ENCODE measurements at places on chromosomes 12 and 14. TPM values are rescaled to one million over a fixed set of nuclear protein-coding genes. Genes with fewer than 3 reads are reported as not detected.

TMPRSS12 gene
- not detected for total RNA-seq

DNA sequence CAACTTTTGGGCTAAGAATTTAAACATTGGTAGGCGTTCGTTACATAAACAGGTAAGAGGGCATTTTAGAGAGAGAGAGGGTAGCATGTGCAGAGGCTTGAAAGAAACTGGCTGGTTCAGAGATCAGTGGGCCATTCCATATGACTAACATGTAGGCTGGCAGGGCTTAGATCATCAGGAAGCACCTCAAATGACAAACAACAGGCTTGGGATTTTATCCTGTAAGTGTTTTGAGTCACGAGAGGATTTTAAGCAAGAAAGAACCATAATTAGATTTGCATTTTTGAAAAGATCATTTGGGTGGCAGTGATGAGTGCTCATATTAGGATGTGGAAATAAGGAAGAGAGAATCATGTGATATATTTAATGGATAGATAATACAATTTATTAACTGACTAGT is 8.7 kb upstream of the PLEKHA5 start:
- no peak overlapping the region for H3K27ac ChIP-seq
- H3K36me3 ChIP-seq = no peaks in the 10 kb centered on the region
- no peak overlapping the region for H3K4me3 ChIP-seq

GRCh38 chr14:56799343-56799645 is 11.0 kb downstream of the OTX2 start:
- peaks cover 42% of the 10 kb centered on the region for H3K27me3 ChIP-seq
- no peak overlapping the region for H3K4me3 ChIP-seq
- H3K27ac ChIP-seq = no peak overlapping the region
- H3K4me1 ChIP-seq = peaks cover 9% of the 10 kb centered on the region

GRCh38 chr12:124979568-124979967 is 9.4 kb downstream of the DHX37 start:
- H3K4me3 ChIP-seq = no peak overlapping the region
- no peak for DNase-seq
- no peaks in the 10 kb centered on the region for H3K27me3 ChIP-seq
- H3K27ac ChIP-seq = no peak overlapping the region
- H3K36me3 ChIP-seq = peaks cover 51% of the 10 kb centered on the region
